Activated T-helper 1 cell treated with anti-CD3 and anti-CD28 coated beads, Interleukin-2, amount 50 U/mL, for 16 hours (primary cell): ENCODE measurements at places on chromosomes 1 and 21.

DNA sequence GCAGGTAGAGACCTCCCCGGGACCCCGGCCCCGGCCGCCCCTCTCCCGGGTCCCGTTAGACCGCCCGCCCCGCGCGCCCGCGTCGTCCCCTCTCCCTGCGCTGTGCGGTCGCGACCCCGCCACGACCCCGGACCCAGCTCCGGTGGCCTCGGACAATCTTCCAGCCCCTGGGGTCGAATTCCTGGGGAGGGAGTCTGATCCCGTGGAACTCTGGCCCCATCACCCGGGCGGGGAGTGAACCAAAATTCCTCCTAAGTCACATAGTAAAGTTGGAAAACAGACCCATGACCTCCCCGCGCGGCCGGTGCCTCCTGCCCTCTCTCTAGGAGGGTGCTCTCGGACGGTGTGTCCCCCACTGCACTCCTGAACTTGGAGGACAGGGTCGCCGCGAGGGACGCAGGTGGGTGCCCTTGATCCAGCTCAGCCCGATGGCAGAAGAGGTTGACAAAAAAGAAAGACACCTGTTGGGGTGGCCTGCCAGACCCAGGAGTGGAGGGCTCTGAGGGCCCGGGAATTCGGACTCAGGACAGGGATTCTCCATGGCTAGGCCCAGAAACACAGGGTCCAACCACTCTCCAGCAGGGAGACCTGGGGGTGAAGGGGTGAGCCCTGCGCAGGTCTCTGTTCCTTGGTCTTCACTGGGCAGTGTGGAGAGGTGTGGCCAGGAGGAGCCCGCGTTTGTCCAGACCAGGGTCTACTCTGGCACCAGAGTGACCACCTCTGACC lies 451 bp downstream of the ADAMTSL4 start:
- no peak for DNase-seq

DNA sequence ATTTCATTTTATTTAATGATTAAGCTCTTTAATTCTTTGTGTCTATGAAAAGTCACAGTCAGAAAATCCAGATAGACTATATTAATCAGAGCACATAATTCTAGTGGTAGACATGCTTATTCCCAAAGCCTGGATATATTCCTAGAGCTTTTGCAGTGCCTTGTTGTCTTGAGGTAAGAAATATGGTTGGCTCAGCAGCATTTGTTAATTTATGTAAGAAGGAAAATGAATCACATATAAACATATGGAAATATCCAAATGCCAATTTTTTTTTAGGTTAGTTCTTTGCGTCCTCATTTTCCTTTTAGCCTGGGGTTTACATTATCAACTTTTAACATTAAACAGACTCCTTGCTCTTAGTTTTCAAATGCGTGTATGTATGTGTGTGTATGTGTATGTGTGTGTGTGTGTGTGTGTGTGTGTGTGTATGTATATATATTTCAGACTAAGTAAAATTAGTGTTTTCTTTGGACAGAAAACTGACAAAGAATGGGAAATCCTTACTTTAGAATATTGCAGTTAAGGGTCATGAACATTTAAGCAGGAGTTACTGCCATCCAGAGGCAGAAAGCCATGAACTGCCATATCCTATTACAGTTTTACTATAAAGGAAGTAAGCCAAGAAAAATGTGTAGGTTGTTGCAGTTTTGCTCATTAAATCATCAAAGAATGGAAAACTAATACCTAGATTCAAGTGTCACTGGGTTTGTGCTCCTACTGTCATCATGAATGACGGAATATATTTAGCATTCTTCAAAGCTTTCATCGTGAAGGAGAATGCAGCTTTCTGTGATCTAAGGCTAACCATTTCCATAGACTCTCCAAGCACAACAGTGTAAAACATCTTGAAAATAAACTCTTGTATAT lies 477.1 kb upstream of the NR5A2 start:
- DNase-seq: no peak

DNA sequence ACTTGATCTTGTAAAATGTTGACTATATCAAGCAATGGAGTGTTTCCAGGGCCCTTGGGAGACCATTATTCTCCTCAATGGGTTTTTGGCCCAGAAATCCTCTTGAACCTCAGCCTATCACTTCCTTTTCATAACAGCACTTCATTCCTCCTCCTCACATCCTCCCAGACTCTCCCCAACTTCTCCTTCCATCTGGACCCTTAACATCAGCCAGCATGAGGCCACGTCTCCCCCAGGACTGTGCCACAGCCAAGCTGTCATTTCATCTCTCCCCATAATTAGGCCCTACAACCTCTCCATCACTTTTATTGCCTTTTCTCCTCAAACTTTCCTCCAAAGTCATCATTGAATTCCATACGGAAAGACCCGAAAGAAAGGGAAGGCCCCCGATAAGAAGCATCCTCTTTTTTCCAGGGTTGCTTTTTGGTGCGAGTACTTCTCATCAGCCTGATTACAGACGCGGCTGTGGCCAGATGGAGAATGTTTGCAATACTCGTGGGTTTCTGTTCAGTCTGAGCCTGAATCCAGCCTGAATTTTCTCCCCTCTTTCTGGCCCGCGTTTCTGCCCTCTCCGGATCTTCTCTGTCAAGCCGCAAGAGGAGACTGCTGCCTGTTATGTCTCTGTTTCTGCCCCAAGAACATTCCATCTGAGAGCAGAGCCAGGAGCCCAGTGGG lies 52.7 kb upstream of the SLC25A33 start:
- DNase-seq: no peak

GRCh38 chr21:45725844-45726200 lies 82.3 kb downstream of the PCBP3 start:
- no peak for DNase-seq

GRCh38 chr1:6923012-6923411 lies 137.8 kb downstream of the CAMTA1 start:
- DNase-seq: no peak

DNA sequence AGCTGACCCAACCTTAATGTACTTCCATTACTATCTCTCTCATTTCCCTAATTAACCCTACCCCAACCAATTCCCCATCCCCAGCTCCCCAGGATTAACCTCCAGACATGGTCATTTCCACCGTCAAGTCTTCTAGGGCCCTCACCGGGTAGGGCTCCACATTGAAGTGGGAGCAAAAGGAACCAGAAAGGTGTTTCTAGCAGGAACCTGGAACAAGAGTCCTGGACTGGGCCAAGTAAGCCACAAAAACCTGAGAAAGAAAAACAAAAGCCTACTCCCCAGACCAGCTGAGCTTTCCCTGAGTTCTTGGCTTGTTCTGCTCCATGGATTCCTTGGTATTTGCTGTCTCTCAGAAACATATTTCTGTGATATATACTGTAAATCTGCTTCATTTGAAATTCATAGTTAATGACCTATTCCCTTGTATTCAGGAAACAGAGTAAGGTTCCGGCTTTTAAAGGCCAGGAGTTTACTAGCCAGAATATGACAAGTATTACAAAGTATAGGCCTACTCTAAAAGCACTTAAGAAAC lies 58.4 kb downstream of the SYF2 start:
- DNase-seq: no peak

GRCh38 chr1:61604261-61604660 lies 120.7 kb downstream of the TM2D1 start:
- DNase-seq: no peak

- no peak for DNase-seq
These were observed 824 bp upstream of the KRTAP21-3 start for GRCh38 chr21:30719401-30719800.

- DNase-seq: no peak
These were observed 172.0 kb downstream of the HMCN1 start for GRCh38 chr1:185906186-185906585.

GRCh38 chr1:211520641-211521040 lies 28.7 kb upstream of the RD3 start:
- DNase-seq: no peak

- no peak for DNase-seq
These were observed 157.3 kb downstream of the KCNJ6 start for GRCh38 chr21:37758982-37759381.
